ENCODE measurements at places on chromosomes 3 and 15.

- no peak for DNase-seq
Observed at GRCh38 chr15:44532689-44533088, 4.3 kb upstream of the EIF3J start.

DNA sequence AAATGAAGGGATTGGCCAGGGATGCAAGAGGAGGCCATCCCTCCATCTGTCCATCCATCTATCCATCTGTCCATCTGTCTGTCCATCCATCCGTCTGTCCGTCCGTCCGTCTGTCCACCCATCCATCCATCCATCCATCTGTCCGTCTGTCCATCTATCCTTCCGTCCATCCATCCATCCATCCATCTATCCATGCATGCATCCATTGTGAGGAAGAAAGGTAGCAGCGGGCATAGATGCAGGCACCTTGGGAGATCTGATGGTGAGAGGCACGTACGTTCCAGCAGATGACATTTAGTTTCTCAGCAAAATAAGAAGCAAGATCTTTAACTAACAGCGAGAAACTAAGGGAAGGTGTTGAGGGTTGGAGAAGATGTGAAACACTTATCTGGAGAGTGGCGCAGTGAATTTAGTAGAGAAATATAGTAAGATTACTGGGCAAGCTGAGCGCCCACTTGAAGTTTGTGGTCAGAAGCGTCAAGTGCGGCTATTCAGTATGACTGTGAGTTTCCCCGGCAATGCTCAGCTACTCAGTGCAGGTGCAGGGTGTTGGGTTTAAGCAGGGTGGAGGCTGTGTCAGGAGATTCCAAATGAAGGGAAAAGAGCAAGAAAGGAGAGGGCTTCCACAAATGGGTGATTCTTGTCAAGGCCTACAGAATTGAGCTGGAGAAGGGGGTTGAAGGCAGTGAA is 22.4 kb upstream of the SRP14 start:
- no peak for DNase-seq

DNA sequence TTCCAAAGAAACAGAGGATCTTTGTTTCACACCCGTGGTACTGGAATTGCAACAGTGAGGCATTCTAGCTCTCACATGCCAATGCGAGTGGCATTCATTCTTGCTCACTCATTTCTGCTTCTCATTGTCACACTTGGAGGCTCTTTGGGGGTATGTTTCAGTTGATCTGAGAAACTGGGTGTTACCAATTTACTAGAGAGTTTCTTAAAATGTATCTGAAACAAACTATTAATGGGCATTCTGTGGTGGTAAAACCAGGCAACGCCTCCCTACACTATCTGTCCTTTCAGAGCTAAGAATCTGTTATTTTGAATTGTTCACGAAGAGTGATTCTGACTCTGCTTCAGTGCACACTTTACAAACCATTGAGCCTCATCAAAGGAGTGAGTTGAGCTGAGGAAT is 140.6 kb upstream of the BHLHE40 start:
- DNase-seq, result no peak

DNA sequence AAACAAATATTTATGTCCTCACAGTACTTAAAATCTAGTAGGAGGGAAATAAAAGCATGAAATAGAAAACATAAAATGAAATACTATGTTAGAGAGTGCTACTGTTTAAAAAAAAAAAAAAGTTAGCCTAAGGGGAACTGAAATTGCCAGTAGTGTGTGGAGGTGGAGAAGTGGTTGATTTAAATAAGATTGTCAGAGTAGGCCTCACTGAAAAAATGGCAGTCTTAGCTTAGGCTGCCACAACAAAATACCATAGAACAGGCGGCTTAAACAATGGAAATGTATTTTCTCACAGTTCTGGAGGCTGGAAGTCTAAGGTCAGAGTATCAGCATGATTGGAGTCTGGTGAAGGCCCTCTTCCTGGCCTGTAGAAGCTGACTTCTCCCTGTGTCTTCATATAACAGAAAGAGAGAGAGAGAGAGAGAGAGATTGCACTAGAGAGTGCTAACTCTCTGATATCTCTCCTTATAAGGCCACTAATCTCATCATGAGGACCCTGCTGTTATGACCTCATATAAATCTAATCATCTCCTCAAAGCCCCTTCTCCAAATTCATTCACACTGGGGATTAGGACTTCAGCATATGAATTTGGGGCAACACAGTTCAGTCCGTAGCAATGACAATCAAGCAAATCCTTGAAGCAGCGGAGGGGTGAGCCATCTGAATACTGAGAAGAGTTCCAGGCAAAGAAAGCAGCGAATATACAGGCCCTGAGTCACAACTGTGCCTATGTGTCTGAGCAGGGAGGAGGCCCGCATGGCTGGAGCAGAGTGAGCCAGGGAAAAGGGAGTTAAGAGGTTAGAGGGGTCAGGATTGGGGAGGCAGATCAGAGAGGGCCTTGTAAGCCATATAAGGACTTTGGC is 23.6 kb upstream of the LRRC34 start:
- DNase-seq, result no peak

GRCh38 chr3:135973841-135974240 is 8.3 kb downstream of the PPP2R3A start:
- no peak for DNase-seq

DNA sequence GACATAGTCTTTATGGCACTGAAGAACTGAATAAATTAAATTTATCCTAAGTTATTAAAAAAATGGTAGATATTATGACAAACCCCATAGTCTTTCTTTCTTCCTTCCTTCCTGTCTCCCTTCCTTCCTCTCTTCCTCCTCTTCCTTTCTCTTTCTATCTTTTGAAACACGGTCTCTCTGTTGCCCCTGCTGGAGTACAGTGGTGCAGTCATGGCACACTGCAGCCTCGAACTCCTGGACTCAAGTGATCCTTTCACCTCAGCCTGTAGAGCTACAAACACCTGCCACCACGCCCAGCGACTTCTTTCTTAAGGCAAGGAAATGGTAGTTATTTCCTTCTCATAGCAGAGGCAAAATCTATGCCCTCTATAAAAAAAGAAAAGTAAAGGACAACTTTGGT is 354.6 kb downstream of the GAP43 start:
- no peak for DNase-seq
